ENCODE measurements at places on chromosomes 4 and X. TPM values are rescaled to one million over a fixed set of nuclear protein-coding genes. Genes with fewer than 3 reads are reported as not detected.

Gene AASDH
- total RNA-seq: 3.8 TPM

GRCh38 chr4:87002682-87003043 lies 67.9 kb downstream of the AFF1 start:
- H3K27ac ChIP-seq: no peak overlapping the region
- no peaks in the 10 kb centered on the region for H3K36me3 ChIP-seq
- H3K4me3 ChIP-seq: no peak overlapping the region
- no peak for DNase-seq
- H3K27me3 ChIP-seq: no peaks in the 10 kb centered on the region

DNA sequence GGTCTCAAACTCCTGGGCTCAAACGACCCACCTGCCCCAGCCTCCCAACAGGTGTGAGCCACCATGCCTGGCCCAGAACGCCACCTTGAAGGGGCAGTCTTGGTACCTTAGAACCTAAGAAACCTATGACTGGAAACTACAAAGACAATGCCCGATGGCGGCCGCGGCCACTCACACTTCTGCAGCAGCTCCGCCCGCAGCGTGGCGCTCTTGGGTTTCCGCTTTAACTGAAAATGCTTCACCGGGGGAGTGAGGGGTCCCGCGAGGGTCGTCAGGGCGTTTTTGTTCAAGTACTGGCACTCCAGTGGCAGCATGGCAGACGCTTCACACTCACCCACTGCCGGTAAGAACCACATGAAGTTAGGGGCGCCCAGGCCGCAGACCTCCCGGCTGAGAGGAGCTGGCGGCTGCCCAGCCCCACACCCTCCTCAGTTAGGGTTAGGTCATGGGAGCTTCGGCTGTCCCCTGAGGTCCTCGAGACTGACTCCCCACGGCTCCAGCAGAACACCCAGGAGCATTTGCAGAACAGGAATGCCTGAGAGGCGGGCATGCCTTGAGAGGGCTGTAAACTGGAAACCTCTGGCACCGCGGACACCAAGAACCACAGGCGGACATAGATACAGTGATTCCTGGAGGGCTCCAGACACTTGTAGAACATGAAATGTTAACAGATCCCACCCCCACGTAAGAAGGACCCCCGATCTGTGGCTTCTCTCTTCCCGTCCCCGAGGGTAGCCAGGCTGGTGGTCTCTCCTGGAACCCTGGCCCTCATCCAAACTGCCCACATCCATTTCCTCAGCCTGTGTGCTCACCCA lies 19.0 kb downstream of the NELFA start:
- H3K27me3 ChIP-seq: no peaks in the 10 kb centered on the region
- no peaks in the 10 kb centered on the region for H3K4me1 ChIP-seq
- no peak overlapping the region for H3K4me3 ChIP-seq
- H3K27ac ChIP-seq: no peak overlapping the region
- no peak for DNase-seq
- H3K36me3 ChIP-seq: peaks cover 49% of the 10 kb centered on the region

- no peaks in the 10 kb centered on the region for H3K36me3 ChIP-seq
- H3K27ac ChIP-seq: no peak overlapping the region
- H3K4me3 ChIP-seq: no peak overlapping the region
- no peaks in the 10 kb centered on the region for H3K4me1 ChIP-seq
Measured at GRCh38 chr4:66544281-66544680, 874.0 kb upstream of the EPHA5 start.

GRCh38 chr4:138014590-138015288 lies 227.4 kb downstream of the SLC7A11 start:
- DNase-seq: no peak
- no peaks in the 10 kb centered on the region for H3K27me3 ChIP-seq
- H3K27ac ChIP-seq: no peak overlapping the region
